ENCODE measurements at places on chromosomes 12 and 14.
A peak's percentile ranks its signal among the peaks of the same experiment; 100 is the strongest.

GRCh38 chr14:32761381-32761968 is 177.2 kb upstream of the NPAS3 start:
- DNase-seq: no peak

DNA sequence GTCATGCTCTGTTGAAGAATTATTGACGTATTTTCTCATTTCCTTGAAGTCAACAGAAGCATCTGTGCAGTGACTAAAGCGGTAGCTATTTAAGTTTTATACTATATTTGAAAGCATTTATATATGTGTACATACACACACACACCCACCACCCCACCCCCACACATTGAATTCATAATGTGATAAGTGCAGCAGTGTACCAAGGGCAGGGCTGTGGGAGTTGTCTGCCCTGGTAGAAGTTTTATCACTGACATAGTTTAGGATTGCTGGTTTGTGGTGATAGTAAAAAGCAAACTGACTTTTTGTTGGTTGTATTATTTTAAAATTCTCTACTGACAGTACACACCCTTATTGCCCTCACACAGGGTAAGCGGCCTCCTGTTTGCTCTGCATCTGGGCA is 39.1 kb downstream of the GAS2L3 start:
- no peak for DNase-seq

- no peak for DNase-seq
Measured at GRCh38 chr12:126055521-126055920, 990.3 kb downstream of the AACS start.

DNA sequence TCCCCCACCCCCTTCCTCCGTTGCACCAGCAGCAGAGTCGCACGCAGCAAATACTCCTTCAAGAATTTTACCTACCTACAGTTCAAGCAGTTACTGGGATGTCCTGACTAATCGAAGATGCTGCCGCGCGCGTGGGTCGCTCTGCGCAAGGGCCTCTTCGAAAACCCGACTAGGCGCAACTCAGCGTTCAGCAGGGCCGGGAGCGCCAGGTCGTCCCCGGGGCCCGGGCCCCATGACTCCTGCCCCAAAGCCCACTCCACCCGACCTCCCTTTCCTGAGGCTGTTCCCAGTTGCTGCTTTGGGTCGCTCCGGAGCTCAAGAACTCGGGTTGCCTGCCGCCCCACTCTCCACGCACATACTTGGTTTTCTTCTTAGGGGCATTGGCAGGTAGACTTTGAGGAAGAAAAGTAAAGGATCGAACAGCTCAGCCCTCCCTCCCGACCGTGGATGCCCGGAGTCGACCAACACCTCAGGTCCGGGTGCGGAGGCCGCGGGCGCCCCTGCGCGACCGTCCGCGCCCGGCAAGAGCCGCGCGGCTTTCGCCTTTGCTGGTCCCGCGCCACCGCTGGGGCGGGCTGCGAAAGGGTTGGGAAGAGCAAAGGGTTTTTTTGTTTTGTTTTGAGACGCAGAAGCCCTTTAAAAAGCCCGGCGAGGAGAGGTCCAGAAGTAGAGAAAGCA is 1.9 kb downstream of the BMP4 start:
- peak; percentile 35 for DNase-seq

DNA sequence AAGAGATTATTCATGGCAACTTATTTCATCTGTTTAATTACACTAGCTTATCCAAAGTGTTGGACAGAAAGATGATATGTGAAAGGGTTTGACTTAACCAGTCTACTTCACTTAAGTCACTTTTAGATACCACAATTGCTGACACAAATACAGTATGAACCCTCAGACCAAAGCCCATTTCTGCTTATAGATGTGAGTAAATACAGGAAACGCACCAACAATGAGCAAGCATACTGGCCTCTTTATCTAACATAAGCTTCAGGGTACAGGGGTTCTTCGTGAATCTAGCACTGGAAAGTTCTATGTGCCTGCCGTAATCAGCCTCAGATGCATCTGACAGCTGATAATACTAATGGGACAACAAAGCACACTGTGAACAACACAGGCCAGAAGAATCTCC is 209.6 kb downstream of the MED13L start:
- no peak for DNase-seq

DNA sequence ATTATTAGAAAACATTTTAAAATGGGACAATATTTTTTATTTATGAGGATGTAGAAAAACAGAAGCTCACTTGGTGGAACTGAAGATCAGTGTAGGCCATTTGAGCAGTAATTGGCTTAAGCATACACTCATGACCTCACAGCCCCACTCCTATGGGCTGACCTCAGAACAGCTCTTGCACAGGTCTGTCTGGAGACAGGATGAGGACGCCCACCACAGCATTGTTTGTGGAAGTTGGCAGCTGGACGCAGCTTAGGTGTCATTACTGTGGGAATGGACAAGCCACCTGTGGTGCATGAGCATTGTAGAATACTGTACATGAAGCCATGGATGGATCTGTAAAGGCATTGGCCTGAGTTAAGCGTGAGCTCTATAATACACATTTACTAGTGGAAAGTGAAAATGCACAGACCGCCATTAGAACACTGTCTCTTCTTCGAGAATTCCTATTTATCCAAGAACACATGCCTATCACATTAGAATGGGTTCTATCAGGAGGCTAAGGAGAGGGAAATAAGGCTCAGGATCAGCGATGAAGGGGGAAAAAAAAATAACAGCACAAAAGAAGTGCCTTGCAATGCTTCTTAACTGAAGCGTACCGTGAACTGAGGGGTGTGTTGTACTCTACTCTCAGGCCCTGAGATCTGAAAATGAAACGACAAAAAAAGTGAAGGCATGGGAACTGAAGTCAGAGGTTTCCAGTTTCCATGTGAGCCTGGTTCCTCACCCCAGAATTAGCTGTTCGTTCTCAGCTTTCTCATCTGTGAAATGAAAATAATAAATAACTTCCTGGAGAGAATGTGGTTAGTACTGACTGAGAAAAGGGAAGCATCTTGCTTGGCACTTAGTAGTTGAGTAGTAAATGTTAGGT is 33.6 kb downstream of the KCNA1 start:
- no peak for DNase-seq

- no peak for DNase-seq
Measured at GRCh38 chr12:131736446-131737149, 25.7 kb downstream of the SFSWAP start.

- no peak for DNase-seq
Measured at GRCh38 chr14:68548194-68549076, 244.4 kb downstream of the ZFP36L1 start.

DNA sequence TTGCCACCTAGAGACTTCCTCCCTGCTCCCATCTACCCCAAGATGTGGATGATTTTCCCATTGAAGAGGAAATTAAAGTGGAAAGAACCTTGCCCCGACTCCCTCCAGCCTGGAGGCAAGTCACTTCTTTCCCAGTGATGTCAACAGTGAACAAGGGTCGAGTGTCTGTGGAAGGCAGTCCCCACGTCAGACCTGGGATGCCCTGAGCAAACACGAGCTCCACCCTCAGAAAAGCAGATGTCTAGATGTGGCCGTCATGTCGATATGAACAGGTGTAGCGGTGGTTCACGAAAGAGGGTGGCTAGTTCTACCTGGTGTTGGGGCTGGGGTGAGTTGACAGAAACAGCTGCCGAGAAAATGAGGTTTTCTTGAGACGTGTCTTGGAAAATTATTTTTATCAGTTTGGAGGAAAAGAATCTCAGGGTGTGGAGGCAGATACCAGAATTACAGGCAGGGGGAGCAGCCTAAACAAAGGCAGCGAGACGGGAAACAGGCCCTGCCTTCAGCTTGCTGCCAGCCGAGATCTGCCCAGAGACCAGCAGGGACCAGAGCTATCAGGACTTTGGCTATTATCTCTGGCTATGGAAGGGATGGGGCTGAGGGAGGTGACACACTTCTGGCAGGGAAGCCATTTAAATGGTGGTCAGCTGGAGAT is 25.9 kb downstream of the SYNDIG1L start:
- no peak for DNase-seq

- no peak for DNase-seq
Measured at GRCh38 chr14:67990576-67990975, 171.0 kb downstream of the RAD51B start.

DNA sequence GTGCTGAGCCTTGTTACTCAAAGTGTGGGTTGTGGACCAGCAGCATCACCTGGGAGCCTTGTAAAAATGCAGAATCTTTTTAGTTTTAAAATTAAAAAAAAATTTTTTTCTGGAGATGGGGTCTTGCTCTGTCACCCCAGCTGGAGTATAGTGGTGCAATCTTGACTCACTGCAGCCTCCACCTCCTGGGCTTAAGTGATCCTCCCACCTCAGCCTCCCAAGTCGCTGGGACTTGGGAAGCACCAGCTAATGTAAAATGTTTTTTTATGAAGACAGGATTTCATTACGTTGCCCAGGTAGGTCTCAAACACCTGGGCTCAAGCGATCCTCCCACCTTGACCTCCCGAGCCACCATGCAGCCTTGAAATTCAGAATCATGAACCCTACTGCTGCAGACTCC is 14.4 kb downstream of the MYBPC1 start:
- DNase-seq: no peak
